Hypothalamus (tissue), 51 donors: ENCODE measurements at places on chromosomes 12 and 14.

DNA sequence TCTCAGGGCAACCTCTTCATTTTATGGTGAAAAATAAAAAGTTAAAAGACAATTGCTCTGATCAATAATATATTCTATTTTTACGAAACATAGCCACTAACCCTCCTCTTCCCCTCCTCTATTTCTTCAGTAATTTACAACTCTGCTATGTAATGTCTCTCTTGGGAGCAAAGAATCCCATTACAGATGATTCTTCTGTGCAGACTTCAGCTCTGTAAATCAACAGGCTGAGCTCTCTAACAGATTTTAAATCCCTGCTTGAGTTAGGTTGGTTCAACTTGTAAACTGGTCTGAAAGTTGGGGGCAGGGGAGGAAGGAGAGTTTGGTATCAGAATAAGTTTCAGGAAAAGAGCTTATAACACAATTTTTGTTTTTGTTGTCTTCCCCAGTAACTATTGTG, 151.0 kb downstream of the SLC25A21 start:
- no peak for DNase-seq

DNA sequence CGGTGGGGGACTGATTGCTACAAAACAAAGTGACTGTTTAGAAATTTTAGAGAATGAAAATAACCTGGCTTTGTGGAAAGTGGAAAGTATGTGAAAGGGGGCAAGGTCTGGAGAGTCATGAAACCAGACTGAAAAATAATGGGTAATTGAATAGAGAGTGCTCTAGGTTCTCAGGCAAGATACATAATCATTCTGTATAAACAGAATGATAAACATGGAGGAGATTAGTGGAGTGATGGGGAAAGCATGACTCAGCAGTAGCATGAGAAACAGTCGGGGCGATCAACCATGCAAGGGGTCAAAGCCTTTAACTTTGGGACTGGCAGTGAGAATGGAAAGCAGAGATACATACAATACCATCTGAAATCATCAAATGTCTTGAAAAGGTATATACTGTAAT, 332.5 kb downstream of the CCER1 start:
- DNase-seq = no peak

- no peak for DNase-seq
Measured at GRCh38 chr12:13566292-13566691, 369.8 kb downstream of the EMP1 start.

GRCh38 chr12:21130998-21131397, at the start of gene SLCO1B1:
Gene SLCO1B1 (plus strand): TSS chr12:21131194. CDS start chr12:21141575, 10,381 bp downstream.
- no peak for DNase-seq

- DNase-seq = no peak
Measured at GRCh38 chr12:107225635-107226034, 132.3 kb upstream of the CRY1 start.

DNA sequence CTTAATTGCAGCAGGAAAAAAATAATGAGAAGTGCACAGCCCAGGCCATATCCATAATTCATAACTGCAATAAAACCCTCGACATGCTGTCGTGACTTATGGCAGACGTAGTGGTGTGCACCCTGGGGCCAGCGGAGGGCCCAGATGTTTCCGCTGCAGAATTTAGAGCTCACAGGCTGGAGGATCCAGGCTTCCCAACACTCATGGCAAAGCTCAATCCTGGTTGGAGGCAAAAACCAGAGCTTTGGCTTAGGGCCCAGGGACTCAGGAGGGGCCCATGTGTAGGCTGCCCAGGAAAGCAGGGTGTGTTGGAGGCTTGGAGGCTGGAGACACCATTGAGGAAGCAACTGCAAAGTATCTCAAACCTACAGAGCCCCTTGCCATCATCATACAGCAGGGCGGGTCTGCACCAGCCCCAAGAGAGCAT, 68.7 kb downstream of the SERPINA3 start:
- DNase-seq = no peak

DNA sequence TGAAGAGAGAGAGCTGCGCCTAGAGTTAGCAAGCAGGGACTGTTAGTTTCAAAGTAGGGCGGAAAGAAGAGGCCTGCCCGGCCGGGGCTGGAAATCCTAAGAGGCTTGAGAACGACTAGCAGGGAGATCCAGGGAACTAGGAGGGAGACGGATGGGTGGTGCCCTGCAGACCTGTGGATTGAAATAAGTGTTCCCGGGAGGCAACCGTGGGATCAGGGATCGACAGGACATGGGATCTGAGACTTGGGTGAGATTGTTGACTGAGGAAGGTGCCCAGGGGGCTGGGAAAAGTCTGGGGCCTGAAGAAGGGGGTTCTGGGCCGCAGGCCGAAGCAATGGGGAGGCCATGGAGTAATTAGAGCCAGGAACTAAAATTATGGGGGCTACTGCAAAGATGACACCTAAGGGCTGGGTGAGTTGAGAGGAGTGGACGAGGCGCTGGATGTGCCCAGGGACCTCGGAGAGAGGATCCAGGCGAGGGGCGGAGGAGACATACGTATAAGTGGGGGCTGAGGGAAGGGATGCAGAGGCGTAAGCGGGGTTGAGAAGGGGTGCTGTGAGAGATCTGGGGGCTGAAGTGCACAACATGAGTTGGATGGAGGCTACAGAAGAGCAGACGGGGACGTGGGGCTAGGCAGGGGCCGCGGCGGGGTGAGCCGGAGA, 635 bp downstream of the LTA4H start:
- no peak for DNase-seq

DNA sequence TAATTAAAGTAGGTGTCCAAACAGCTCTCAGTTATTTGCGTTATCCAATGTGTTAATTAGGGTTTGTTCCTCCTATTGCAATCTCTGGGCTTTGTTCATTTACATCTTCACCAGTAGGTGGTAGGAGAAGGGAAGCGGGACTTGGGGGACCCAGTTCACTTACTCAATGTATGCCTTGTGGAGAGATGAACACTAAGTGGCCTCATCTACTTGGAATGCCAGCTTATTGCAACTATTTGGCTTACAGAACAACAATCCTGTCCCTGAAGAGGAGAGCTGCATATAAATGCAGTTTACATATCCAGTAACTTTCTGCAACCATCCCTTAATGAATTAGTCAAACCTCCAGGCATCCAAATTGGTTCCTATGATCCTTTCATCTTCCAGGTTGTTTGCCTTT, 417.1 kb upstream of the CCDC196 start:
- DNase-seq = no peak

- DNase-seq = no peak
Measured at GRCh38 chr14:68814539-68815297, 21.9 kb upstream of the ZFP36L1 start.

DNA sequence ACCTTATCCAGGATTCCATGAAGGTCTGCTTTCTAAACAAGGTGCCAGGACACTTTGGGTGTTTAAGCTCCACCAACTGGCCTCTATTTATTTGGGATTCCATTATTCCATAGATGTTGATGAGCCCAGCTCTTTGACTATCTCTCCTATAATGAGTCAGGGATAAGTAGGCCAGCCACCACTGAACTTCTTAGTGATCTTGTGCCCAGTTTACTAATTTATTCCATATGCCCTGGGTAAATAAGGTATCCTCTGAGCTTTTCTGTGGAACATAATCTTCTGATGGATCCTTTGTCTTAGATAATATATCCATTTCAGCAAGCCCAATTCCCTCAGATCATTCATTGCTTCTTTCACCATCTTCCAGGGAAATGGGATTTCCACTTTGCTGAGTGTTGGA, 535.0 kb downstream of the FOXG1 start:
- no peak for DNase-seq

DNA sequence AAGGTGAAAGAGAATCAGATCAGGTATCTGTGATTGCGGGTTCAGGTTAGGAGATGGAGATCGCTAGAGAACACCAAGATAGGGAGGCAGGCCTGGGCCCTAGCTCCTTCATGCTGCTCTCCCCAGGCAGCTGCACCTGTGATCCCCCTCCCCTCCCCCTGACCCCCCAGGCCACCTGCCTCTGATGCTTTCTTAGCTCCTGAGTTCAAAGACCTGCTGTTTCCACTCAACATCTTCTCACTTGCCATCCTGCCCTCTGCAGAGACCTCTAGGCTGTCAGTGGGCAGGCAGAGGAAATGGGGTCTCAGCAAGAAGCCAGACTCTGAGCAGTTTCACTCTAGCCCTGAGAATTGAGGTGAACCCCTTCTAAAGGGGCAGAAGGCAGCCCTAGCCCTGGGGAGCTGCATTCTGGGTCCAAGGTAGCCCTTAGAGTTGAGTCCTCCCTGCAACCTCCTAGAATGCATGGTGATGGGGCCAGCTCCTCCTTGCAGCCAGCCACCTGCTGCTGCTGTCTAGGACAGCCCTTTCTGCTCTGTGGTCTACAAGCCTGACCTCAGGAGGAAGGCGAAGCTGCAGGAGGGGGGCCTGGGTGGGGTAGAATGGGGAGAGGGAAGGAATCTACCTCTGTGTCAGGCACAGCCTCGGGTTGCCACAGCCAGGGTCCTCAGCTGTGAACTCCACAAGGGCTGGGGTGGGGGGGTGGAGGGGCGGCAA, 6.4 kb upstream of the SLC48A1 start:
- DNase-seq = no peak

DNA sequence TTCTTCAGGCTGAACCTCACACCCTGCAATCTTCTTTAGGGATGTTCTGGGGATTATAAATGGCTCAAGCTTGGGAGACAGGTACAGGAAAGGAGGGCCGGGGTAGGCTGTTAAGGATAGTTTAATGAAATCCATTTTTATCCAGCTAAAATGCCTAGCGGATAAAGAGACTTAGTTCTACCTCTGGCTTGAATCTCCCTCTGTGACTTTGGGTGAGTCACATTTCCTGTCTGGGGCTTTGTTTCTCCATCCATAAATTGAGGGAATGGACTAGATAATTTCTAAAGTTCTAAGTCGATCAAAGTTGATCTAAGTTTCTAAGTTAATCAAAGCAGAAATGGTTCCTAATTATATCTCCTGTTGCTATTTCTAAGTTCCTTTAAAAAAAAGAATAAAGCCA, 319.6 kb upstream of the E2F7 start:
- DNase-seq = no peak

DNA sequence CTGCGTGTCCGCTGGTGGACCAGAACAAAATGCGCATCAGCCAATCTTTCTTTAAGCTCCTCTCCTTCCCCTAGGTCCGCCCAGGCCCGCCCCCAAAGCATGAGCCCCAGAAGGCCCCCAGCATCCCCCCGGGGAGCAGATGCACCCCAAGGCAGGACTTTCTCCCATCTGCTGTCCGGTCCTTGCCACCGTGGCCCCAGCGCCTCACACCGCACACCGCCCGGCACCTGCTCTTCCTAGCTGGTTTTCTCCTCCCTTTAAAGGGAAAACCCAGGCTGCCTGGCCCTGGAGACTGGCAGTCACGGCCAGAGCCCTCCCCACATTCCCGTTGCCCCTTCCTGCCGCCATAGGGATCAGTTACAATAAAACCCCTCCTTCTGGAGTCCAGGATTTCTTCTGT, 30.2 kb downstream of the RIMBP2 start:
- no peak for DNase-seq

GRCh38 chr12:28367993-28368392, 177.7 kb downstream of the CCDC91 start:
- DNase-seq = no peak

- no peak for DNase-seq
Measured at GRCh38 chr14:35867280-35867629, 41.1 kb downstream of the BRMS1L start.

DNA sequence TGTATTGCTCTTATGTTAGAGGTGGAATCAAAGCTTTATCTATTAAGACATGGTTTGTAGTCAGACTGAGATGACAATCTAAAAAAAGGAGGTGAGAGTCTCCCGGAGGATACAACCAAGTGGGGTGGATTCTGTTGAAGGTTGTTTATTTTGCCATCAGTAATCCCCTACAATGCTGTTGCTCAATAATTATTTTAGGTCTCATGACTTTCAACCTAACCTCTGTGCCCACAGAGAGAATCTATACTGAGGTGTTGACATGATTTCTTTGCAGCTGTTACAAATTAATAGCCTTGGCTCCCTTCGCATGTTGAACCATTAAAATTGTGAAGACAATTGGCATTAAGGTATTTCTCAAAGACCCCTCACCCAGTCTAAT, 28.7 kb upstream of the FOS start:
- DNase-seq = no peak

DNA sequence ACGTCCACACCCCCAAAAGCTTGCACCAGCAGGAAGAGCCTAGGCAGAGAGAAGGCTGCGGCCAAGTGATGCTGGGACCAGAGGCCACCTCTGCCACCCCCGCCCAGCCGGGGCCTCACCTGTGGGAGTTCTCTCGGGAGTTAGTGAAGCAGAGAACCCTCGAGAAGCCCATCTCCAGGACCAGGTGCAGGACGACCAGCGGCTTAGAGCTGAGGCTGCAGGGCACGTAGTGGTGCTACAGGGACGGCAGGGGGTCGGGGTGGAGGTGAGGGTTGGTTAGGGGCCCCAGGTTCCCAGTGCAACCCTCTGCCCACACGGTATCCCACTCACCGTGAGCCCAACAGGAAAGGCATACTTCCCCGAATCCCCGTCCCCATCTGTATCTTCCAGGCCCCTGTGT, 3.6 kb downstream of the DDX51 start:
- DNase-seq = no peak

GRCh38 chr12:47747126-47747525, 11.6 kb downstream of the RAPGEF3 start:
- DNase-seq = no peak

DNA sequence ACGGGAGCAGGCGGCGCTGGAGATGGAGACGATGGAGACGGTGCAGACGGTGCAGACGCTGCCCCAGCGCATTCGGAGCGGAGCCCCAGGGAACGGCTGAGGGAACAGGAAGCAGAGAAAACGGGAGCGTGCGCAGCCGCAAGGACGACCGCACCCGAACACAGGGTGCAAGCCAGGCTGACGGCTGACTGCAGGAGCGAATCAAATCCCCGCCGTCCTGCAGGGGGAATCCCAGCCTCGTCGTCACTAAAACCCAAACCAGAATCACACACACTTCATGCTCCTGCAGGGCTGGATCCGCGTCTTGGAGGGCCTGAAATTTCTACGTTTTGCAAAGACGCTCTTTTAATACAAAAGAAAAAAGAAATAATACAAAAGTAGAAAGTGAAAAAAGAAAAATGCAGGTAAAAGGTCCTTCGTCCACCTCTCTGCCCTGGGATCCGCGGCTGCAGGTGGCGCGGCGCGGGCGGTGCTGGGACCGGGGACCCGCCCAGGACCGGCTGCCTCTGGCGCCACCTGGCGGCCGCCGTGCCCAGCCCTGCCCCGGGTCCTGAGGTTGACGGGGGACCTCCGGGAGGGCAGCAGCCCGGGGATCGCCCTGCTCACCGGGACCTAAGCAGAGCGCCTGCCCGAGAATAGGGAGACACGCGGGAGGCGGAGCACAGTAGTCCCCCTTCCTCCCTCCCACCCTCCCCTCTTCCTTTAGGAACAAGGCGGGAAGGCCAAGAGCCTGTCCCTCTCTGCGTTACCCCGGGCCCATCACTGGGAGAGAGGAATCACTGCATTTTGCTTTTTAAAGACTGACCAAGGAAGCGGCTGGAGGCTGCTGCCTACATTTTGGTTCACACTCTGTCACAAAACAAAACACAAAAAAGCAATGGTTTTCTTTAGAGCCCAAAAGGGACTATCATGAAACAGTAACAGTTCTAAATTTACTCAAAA, 20.1 kb downstream of the STX2 start:
- peak; percentile 34 for DNase-seq

- DNase-seq = no peak
Measured at GRCh38 chr12:85367936-85368335, 87.9 kb downstream of the ALX1 start.

DNA sequence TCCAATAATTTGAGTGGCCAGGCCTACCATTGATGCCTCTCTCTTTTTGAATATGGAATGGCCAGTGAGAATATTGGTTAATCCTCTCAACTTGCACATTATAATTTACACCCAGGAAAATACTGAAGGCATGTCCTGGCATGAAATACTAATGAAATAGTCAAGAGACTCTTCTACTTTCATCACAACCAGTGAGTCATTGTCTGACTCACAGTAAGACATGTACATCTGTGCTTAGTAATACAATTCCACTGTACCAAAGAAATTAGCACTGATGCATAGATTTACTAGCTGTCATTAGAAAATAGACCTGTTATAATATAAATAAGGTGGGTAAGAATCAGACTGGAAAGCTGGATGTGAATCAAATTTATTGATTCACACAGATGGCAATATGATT, 31.6 kb downstream of the KCNC2 start:
- no peak for DNase-seq
